CD4-positive, alpha-beta T cell treated with Interleukin-1 beta for 1 hour (primary cell): ENCODE measurements at places on chromosomes 2 and 18.

DNA sequence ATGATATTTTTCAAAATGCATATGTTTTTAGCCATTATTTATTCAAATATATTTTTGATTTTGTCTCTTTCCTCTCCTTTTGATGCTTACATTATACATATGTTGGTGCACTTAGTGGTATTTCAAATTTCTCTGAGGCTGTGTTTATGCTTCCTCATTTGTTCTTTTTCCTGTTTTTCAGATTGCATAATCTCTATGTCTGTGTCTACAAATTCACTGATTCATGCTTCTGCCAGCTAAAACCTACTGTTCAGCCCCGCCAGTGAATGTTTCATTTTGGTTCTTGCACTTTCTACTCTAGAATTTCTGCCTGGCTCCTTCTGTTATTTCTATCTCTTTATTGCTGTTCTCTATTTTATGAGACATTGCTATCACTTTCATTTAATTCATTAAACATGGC, 951.7 kb upstream of the CNTNAP5 start:
- no peak for DNase-seq

DNA sequence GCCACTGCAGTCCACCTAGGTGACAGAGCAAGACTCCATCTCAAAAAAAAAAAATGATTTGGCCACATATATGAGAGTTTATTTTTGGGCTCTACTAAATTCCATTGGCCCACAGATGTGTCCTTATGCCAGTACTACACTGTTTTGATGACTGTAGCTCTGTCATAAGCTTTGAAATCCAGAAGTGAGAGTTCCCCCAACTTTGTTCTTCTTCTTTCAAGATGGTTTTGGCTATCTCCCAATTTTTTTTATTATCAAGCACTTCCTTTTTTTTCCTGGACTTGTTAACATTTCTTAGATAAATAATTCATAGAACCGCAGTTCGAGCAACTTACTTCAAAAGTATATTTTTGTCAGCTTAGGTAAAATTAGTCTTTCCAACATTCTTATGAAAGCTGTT, 96.9 kb downstream of the TSHZ1 start:
- DNase-seq, result no peak

DNA sequence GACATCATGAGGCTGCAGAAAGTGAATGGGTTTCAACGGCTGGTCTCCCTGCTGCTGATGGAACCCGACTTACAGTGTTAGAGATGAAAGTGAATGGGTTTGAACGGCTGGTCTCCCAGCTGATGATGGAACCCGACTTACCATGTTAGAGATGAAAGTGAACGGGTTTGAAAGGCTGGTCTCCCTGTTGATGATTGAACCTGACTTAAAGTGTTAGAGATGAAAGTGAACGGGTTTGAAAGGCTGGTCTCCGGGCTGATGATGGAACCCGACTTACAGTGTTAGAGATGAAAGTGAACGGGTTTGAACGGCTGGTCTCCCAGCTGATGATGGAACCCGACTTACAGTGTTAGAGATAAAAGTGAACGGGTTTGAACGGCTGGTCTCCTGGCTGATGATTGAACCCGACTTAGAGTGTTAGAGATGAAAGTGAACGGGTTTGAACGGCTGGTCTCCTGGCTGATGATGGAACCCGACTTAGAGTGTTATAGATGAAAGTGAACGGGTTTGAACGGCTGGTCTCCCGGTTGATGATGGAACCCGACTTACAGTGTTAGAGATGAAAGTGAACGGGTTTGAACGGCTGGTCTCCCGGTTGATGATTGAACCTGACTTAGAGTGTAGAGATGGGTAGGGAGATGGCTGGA, 76.1 kb upstream of the ALKAL2 start:
- DNase-seq, result no peak

- DNase-seq, result peak; percentile 55
Observed at GRCh38 chr2:178109813-178110212, 2.4 kb upstream of the RBM45 start.
